ENCODE measurements at places on chromosomes 16 and 17.

- peak; percentile 48 for DNase-seq
Measured at GRCh38 chr16:23729503-23730424, 16.7 kb upstream of the ERN2 start.

GRCh38 chr17:39617100-39617445 is 9.4 kb upstream of the NEUROD2 start:
- no peak for DNase-seq

- no peak for DNase-seq
Measured at GRCh38 chr16:10870808-10871156, 6.2 kb upstream of the CIITA start.

DNA sequence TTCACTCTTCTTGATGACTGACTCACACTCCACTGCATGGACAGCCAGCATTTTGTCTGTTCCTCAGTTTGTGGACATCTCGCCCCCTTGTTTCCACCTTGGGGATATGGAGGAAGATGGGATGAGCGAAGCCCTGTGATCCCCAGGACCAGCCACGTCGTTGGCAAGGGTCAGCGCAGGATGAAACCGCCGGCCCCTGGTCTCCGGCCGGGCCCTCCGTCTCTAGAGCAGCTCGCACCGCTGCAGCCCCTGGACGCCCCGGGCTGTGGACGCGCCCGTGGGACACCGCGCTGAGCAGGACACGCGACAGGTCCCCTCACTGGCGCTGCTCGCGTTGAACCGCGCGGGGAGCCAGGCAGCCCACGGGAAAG is 604 bp upstream of the ZC3H18 start:
- no peak for DNase-seq

GRCh38 chr16:75130150-75130771 is 13.7 kb upstream of the LDHD start:
- DNase-seq, result no peak

DNA sequence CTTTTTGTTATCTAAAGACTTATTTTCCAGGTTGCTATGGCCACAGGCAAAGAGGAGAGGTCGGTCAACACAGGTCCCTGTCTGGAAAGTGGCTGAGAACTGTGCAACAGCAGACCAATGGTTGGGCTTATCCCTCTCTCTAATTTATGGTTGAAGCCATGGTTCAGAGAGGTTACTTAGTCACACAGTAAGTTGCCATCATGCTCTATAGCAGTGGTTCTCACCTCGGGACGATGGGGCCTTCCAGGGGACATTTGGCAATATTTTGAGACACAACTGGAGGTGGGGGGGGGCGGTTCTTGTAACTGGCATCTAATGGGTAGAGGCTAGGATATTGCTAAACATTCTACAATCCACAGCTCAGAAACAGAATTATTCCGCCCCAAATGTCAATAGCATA is 842 bp upstream of the LDAF1 start:
- DNase-seq, result no peak

GRCh38 chr17:36008998-36009665 is 7.8 kb upstream of the CCL15 start:
- peak; percentile 56 for DNase-seq

DNA sequence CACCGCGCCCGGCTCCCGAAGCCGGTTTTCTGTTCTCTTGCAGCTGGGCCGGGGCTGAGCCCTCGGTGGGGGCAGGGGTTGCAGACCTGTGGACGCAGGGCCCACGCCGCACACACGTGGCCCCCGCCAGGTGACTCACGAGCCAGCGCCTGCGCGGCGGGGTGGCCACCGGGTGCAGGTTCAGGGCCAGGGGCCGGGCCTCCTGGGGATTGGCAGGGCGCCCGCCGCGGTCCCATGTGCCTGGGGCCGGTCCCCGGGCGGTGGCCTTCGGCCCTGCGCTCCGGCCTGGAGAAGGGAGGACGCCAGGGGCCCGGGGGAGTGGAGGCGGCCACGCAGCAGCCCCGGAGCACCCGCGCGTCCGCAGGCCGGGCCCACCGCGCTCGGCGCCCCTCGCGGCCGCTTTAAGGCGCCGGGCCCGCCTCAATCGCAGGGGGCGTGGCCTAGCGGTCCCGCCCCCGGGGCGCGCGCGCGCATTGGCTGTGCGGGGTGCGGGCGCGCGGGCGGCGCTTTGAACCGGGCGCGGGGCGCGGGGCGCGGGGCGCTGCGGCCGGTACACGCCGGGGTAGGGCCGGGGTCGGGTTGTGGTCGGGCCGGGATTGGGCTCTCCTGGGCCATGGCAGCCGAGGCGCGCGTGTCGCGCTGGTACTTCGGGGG is at the start of gene SLC25A10:
SLC25A10 (plus strand) TSS at position 471 of the 654 bp plus-strand sequence; CDS start at position 614, 143 bp downstream.
- DNase-seq, result peak; percentile 80

DNA sequence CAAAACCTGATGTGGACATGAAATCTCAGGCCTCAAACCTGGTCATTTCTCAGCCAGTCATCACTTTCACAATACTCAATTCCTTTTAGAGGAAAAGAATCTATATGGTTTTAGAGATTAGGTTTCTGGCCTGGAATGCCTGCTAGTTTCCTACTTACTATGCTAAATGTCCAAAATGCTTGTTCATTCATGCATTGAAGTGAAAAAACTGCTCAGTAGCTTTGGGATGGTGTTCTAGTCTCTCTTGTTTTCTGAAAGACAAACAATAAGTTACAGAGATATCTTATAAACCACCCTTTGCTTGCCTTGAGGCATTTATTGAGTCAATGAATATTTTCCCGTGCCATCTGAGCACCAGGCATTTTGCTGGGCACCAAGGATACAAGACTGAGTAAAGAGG is 1146.5 kb upstream of the GOT2 start:
- DNase-seq, result no peak

- DNase-seq, result no peak
Measured at GRCh38 chr17:71769850-71770249, 351.0 kb upstream of the SOX9 start.

DNA sequence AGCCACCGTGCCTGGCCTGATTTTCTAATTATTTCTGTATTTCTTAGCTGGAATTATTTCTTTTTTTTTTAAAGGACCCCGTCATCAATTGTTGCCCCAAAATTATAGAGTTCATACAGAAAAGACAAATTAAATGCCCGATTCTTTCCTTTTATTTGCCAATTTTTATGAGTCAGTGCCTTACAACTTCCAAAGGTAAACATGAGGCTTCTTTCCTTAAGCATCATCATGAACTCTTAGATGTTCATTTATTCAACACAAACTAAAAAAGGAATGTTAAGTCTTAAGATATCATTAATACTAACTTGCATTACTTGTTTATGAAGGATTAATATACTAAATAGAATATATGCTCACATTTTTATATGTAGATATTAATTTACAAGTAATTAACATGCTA is 7.2 kb upstream of the ARHGDIA start:
- no peak for DNase-seq

GRCh38 chr16:46774743-46775177 is 26.6 kb upstream of the MYLK3 start:
- DNase-seq, result no peak

DNA sequence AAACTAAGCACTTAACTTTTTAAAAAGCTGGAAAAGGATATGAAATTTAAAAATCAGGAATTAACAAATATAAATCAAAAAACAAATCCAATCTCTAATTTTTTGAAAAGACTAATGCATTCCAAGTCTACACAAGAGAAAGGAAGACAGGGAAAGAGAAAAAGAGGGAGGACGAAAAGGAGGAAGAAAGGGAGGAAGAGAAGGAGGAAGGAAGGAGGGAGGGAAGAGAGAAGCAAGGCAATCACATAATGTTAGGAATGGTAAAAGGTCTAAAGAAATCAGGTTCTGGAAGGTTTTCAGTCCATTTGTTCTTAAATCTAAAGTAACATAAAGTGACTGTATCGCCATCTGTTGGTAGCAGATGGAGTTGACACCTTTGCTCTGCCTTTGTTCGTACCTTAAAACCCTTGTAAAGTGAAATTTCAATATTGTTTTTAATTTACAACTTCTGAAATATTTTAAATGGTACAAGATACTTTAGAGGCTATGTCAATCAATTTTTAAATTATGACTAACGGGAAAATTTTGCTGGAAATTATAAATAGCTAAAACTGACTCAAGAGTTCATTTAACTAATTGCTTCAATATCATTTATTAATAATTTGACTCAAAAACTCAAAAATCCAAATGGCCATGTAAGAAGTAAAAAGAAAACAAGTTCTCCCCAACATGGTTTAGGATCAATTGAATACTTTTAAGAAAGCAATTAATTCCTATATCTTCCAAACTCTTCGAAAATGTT is 20.4 kb upstream of the CDYL2 start:
- DNase-seq, result peak; percentile 57

GRCh38 chr17:17826942-17827785 is 9.6 kb downstream of the SREBF1 start:
- DNase-seq, result no peak

Measured in KBM-7 (cell line).